ENCODE measurements at places on chromosomes 2 and 18.

DNA sequence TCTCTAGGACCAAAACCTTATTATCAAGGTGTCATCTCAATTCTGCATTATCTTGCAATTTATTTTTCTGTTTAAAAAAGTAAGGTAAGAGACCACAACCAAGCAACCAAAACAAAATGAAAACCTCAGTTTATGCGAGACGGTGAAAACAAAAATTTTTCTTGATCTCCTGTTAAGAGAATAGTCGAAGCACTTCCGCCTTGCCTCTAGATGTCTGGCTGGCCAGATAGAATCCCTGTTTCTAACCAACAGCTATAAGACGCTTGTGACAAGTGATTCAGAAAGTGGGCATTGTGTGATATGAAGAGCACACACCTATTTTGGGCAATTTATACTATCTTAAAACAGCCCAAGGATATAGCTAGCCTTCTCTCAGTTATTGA lies 51.2 kb downstream of the MGAT5 start:
- no peak for DNase-seq

- DNase-seq, result no peak
Measured at GRCh38 chr2:235127931-235128330, 176.1 kb downstream of the SH3BP4 start.

- DNase-seq, result no peak
Measured at GRCh38 chr2:173077506-173078177, 2.0 kb downstream of the MAP3K20 start.

DNA sequence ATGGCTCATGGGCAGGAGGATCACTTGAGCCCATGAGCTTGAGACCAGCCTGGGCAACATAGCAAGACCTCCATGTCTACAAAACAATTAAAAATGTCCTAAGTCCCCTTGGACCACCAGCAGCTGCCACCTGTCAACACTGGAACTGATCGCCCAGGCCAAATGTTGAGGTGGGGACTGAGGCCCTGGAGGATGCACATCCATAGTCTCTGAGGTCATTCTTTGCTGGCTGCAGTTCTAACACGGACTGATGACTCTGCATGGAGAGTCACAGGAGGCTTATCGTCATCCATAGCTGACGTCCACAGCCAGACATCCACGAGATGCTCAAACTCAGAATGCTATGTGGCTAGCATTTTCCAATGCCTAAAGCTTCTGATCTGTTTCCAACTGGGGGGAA lies 151.3 kb downstream of the BCL2 start:
- no peak for DNase-seq

GRCh38 chr2:181300600-181301291 lies 156.4 kb upstream of the ITGA4 start:
- no peak for DNase-seq

DNA sequence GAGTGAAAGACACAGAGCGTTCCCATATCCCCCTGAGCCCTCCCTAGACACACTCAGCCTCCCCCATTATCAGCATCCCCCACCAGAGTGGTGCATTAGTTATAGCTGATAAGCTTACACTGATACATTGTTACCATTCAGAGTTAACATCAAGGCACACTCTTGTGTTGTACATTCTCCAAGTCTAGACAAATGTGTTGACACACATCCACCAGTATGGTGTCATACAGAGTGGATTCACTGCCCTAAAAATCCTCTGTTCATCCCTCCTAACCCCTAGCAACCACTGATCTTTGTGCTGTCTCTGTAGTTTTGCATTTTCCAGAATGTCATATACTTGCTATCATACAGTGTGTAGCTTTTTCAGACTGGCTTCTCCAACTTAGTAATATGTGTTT lies 78.0 kb upstream of the RPL31 start:
- DNase-seq, result no peak

- DNase-seq, result no peak
Measured at GRCh38 chr18:41809652-41810051, 145.4 kb upstream of the PIK3C3 start.

GRCh38 chr2:101329026-101329425 lies 20.5 kb upstream of the RNF149 start:
- DNase-seq, result no peak

DNA sequence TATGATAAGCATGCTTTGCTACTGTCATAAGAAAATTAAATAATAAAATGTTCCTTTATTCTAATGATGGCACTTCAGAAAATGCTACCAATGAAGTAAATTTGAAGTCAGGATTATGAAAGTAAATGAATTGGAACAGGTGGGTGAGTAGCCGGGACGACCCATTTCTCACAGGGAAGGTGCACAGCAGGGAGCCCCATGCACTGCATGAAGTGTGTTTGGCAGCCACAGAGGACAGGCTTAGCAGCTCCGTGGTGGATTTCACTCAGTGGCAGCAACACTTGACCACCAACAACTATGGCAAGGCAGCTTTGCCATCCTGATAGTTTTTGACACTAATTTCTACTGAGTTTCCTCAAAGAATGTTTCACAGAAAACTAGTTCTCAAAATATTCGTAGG lies 146.3 kb downstream of the ATL2 start:
- no peak for DNase-seq

DNA sequence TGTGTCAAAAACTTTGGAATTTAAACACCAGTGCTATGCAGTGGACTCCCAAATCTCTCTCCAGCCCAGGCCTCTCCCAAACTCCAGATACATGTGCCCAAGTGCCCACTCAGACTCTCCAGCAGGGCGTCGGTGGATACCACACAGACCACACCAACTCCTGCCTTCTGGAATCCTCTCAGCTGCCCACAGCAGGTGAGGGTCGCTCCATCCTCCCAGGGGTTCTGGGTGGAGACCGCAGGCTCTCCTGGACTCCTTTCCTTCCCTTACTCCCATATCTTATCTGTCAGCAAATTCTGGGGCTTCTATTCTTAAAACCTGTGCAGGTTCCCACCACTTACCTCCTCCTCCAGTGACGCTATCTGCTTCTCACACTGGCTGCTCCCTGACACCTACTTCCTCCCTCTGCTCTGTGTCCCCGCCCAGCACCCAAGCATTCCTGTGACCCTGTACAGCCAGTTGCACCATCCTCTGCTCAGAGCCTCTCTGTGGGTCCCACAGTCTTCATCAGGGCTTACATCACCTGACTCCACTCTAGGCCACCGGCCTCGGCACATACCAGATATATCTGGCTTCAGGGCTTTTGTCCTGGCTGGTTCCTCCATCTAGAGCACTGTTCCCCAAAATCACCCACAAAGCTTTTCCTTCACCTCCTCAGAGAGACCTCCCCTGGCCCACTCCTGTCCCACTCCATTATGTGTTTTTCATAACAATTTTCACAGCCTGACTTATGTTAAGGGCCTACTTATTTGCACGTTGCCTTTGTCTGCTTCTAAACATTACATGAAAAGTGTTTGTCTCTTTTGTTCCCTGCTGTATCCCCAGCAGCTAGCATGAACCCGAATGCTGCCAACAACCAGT lies 2.6 kb upstream of the IMP4 start:
- no peak for DNase-seq

- no peak for DNase-seq
Measured at GRCh38 chr2:112001942-112002341, 53.1 kb upstream of the TMEM87B start.

- no peak for DNase-seq
Measured at GRCh38 chr2:235552671-235553070, 58.8 kb downstream of the AGAP1 start.

DNA sequence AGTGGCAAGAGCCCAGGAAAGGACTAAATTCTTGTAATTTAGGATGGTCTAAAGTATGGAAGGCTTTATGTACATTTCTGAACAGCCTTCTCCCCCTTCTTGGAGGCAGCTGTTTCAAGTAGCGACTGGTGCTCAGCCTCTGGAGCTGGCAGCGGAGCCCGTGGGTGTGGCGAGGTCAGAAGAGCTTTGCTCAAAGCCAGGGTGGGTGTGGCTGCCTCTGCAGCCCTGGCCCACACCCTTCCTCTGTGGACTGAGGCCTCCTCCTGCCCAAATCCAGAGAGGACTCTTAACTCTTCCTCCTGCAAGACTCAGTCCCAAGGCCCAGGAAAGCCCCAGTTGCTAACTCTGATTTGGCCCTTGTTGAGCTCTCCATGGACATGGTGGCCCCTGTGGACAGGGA lies 202.1 kb upstream of the REV1 start:
- no peak for DNase-seq

DNA sequence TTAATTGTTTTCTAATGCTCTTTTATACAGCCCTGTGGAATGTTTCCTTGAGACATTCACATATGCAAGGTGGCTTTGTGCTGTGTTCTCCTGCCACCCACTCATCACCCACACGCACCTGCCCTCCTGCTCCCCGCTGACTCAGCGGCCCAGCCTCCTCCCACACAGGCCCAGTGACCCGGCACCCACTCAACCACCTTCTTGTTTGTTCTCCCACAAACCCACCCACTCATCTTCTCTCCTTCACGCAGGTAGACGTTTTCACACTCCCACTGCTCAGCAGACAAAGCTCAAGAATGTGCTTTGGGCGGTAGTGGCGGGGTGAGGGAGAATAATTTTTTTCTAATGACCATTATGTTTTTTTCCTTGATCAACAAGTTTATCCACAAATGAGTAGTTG lies 28.6 kb upstream of the NEMP2 start:
- DNase-seq, result no peak

Measured in activated CD8-positive, alpha-beta memory T cell treated with anti-CD3 and anti-CD28 coated beads for 24 hours (primary cell).